Upper lobe of left lung (tissue), 6 donors: ENCODE measurements at places on chromosomes 1 and 21. TPM values are rescaled to one million over a fixed set of nuclear protein-coding genes. Genes with fewer than 3 reads are reported as not detected.

DNA sequence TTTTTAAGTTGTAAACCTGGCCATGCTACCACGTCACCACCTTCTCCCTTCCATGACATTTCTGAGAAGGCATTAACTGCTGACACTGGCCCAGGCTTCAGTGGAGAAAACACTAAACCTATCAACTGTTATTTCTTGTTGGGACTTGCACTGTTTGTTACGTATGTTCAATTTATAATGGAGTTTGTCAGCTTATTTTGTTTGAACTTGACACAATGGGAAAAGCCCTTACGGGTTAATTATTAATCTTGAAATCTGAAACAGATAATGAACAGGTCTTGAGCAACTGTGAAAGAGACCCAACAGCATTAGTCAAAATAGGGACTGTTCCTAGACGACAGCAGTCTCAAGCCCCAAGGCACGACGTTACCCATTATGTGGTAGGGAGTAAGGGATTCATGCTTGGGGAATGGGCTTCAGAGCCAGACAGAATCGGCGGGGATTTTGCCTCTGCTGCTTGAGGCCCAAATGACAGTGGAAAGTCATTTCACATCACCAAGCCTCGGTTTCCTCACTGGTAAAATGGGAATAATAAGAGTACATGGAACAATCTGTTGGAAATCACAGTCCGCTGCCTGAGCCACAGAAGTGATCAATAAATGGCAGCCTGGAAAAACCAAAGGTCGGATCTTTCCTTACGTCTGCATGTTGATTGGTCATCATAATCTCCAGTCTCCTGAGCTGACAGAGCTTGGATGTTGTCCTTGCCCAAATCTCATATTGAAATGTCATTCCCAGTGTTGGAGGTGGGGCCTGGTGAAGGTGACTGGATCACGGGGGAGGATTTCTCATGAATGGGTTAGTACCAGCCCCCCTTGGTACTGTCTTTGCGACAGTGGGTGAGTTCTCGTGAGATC is 44.5 kb downstream of the TIAM1 start:
- no peak for DNase-seq

Gene FCAMR
- total RNA-seq = not detected

Gene ACTN2
- 2.7 TPM for total RNA-seq

DNA sequence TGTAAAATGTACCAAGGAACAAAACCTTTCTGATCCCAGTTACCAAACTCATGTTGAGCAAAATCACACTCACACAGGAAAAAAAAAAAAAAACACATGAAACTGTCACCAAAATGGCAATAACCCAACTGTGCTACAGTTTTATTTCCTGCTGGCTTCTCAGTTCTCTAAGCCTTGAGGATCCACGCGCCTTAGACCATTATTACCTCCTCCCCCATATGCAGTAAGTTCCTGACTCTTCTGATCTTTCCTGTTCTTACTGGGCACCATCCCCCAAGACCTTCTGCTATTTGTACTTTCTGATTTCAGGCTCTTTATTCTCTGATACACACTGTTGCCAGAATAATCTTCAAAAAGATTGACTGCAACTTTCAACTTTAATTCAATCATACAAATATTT is 79.6 kb downstream of the SLC45A1 start:
- DNase-seq = no peak

Gene NBPF19
- 36.0 TPM for total RNA-seq

DNA sequence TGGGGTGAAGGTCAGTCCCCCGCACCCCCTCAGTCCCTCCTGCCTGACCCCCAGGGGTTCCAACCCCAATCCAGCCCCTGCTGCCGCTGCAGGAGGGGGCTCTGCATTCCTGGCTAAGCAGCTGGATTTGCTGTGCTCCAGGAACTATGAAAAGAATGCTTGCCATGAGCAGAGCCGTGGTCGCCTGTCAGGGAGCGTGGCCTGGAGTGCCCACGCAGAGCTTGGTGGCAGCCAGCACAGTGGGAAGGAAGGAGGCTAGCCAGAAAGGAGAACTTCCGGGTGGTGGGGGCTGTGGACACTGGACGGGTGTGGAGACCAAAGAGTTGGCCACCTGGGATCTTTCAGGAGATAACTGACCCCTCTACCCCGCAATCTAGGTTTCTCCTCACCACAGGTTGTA is 5.6 kb downstream of the COL8A2 start:
- no peak for DNase-seq

GRCh38 chr21:36129219-36129618 is 5.7 kb upstream of the CBR3 start:
- DNase-seq = no peak

GRCh38 chr1:195897076-195897475 is 711.2 kb downstream of the KCNT2 start:
- no peak for DNase-seq

GRCh38 chr1:24984800-24985522 is 54.9 kb upstream of the RUNX3 start:
- DNase-seq = no peak

DNA sequence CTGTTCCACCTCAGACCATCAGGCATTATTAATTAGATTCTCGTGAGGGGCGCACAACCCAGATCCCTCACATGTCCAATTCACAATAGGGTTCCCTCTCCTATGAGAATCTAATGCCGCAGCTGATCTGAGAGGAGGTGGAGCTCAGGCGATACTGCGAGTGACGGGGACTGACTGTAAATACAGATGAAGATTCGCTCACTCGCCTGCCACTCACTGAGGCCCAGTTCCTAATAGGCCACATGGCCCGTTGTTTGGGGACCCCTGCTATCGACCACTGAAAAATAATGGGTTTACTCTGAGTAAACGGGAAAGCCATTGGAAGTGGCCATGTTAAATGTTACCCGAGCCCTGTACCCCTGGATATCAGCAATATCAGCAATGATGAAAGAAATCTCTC is 65.9 kb downstream of the GRIK1 start:
- DNase-seq = no peak

DNA sequence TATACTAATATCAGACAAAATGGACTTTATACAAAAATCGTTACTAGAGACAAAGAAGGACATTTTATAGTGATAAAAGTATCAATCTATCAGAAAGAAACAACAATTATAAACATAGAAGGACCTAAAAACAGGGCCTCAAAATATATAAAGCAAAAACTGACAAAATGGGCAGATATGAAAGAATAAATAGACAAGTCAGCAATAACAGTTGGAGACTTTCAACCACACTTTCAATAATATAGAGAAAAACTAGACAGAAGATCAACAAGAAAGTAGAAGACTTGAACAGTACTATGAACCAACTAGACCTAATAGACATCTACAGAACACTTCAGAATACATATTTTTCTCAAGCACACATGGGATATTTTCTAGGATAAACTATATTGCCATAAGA is 52.4 kb downstream of the MIS18A start:
- DNase-seq = no peak

- DNase-seq = no peak
Observed at GRCh38 chr1:160225345-160225744, 20.2 kb downstream of the PEA15 start.

DNA sequence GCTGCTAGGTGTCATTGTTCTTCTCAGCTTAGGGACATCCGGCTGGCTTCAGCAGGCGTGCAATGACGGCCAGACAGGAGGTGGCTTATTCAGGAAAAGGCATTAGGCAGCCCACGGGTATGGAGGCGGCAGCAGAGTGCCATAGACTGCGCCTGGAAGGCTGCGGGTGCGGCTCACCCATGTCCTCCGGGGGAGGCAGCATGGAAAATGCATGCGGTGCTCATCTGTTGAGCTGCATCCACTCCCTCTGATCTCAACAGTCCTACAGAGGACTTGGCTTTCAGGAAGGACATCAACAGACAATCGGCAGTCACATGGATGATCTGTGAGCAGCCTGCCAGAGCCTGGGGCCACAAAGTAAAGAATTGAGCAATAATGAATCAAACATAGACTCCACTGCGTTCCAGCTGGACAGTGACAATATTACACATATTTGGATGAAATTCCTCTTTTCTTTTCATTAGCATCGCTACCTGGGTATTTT is 42.9 kb downstream of the UMODL1 start:
- no peak for DNase-seq

GRCh38 chr1:178121883-178122282 is 28.0 kb downstream of the RASAL2 start:
- DNase-seq = no peak

Gene CYP2J2
- total RNA-seq = 1.5 TPM

GRCh38 chr1:6592441-6592840 is 10.2 kb downstream of the KLHL21 start:
- DNase-seq = peak; percentile 36

Gene KRTAP7-1
- not detected for total RNA-seq

- no peak for DNase-seq
Observed at GRCh38 chr1:8421721-8422120, 103.8 kb downstream of the SLC45A1 start.

- no peak for DNase-seq
Observed at GRCh38 chr1:84947536-84948410, 49.1 kb downstream of the MCOLN2 start.
